ENCODE measurements at places on chromosomes 12 and 14.
A peak's percentile ranks its signal among the peaks of the same experiment; 100 is the strongest.

- no peak for DNase-seq
These were observed 55.8 kb downstream of the COX16 start for GRCh38 chr14:70303545-70304293.

DNA sequence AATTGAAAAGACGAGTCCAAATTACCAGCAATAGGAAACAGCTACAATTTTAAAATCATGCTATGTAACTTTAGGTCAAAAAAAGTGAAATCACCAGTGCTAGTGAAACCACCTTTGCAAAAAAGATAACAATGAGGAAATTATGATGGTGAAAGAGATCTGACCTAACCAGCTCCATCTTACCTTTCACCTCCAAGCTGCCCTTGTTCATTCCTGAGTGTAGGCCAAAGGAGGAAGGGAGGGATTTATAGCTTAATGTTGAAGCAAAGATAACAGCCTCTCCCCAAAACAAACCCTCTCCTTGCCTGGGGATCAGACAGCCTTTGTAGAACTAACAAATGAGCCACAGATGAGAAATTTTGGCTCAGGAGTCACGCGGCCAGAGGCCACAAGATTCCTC lies 83.2 kb upstream of the EIF5 start:
- no peak for DNase-seq

GRCh38 chr14:91078095-91078737 lies 17.8 kb upstream of the RPS6KA5 start:
- peak; percentile 52 for DNase-seq

GRCh38 chr14:90491221-90491885 lies 94.5 kb downstream of the CALM1 start:
- no peak for DNase-seq

GRCh38 chr12:131789638-131790037 lies 38.6 kb upstream of the MMP17 start:
- no peak for DNase-seq

DNA sequence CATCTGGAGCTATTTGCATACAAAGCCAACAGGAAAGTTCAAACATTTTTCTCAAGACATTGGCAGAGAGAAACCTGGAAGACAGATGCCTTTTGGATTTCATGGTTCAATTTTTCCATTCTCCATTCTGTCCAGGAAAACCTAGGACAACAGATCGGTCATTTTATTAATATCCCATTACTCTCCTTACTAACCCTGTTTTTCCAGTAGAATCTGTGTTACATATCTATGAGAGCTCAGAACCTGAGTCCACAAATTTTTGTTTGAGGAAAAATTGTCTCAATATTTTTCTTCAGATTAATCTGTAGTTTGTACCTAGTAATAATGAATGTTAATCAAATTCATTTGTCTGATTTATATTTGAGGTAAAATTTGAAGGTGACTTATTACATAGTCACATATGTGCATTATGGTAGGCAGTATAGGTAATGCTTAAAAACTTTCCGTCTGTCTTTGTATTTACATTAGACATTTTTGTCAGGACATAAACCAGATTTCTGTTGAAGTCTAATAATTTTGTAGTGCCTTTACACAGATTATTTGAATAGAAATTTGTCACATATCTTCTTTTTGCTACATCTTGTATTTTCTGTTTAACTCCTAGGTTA lies 75.3 kb downstream of the CCDC91 start:
- DNase-seq, result no peak

GRCh38 chr12:32155041-32155440 lies 48.4 kb downstream of the BICD1 start:
- no peak for DNase-seq

GRCh38 chr14:74638066-74638465 lies 26.0 kb upstream of the LTBP2 start:
- no peak for DNase-seq

DNA sequence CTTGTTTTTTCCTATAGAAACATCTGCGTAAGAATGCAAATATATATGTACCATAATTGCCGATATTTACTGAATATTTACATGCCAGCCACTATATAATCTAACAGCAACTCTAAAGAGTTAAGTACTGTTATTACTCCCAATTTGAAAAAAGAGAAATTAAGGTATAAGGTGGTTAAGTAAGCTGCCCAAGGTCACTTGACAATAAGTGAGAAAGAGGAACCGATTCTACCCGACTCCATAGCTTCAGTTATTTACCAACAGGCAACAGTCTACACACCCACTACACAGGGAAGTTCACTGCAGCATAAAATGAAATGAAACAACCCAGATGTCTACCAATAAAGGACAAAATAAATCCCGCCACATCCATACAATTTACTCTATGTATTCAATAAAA lies 1.1 kb downstream of the MIS18BP1 start:
- DNase-seq, result no peak

GRCh38 chr14:99029145-99029915 lies 242.7 kb downstream of the BCL11B start:
- no peak for DNase-seq

DNA sequence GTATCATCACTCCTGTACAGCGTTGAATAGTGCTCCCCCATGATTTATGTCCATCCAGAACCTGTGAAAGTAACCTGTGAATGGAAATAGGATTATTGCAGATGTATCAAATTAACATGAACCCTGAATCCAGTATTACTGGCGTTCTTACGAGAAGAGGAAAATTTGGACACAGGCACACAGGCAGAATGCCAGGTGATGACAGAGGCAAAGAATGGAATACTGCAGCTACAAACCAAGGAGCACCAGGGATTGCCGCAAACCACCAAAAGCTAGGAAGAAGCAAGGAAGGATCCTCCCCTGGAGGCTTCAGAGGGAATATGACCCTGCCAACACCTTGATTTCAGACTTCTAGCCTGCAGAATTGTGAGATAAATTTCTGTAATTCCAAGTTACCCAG lies 113.5 kb upstream of the EGLN3 start:
- no peak for DNase-seq

GRCh38 chr12:3091382-3092241 lies 14.4 kb downstream of the TSPAN9 start:
- DNase-seq, result no peak

DNA sequence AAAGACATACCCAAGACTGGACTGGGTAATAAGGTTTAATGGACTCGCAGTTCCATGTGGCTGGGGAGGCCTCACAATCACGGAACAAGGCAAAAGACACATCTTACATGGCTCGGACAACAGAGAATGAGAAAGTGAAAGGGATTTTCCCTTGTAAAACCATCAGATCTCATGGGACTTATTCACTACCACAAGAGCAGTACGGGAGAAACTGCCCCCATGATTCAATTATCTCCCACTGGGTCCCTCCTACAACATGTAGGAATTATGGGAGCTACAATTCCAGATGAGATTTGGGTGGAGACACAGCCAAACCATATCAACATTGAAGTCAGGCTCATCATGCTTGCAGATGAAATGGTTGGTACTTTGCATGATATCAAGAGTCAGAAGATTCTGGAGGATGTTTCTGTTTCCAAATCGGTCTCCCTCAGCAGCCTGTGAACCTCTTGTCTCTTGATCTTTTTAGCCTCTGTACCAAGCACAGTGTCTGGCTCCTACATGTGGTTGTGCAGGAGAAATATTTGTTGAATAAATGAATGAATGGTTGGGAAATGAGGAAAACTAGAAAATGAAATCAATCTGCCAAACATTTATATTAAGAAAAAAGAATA lies 98.6 kb downstream of the VRK1 start:
- no peak for DNase-seq

DNA sequence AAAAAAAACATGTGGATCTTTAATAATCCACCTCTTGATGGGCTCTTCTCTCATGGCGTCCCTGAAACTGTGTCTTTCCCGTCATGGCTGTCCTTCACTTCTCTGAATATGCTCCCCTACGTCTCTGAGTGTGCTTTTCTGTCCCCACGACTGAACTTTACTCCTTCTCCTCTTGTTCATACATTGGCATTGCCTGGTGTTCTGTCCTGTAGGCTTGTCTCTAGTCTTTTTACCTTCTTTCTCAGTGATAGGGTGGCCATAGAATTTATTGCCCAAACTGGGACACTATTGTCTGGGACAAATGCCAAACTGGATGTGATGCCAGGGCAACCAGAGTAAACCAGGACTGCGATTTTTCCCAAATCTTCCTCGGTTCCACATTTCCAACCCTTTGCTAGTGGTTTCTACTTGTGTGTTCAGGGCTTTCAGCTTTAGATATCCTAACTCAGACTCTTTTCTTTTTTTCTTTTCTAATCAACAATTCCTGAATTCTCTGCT lies 202.2 kb downstream of the ATP23 start:
- DNase-seq, result no peak

GRCh38 chr12:115973968-115974724 lies 303.3 kb downstream of the MED13L start:
- no peak for DNase-seq

GRCh38 chr14:99191395-99192027 lies 80.5 kb downstream of the BCL11B start:
- peak; percentile 62 for DNase-seq

DNA sequence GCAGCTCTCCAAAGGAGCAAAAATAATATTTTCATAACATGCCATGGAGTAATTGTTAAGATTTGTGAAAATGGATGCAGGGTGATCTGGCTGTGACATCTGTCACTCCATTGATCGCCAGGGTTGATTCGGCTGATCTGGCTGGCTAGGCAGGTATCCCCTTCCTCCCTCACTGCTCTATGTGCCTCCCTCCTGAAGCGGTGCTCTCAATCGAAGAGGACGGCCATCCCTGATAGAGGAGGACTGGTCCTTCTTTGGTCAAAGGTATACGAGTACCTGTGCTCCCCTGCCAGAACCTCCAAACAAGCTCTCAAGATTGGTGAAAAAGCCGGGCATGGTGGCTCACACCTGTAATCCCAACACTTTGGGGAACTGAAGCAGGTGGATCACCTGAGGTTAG lies 47.9 kb downstream of the VCPKMT start:
- DNase-seq, result no peak

- DNase-seq, result no peak
These were observed 96.6 kb downstream of the SCN8A start for GRCh38 chr12:51687614-51688013.

- no peak for DNase-seq
These were observed 153.9 kb downstream of the PIK3C2G start for GRCh38 chr12:18415227-18415626.

- DNase-seq, result no peak
These were observed 181.2 kb downstream of the PELI2 start for GRCh38 chr14:56299306-56299984.

- no peak for DNase-seq
These were observed 169.5 kb upstream of the RTL1 start for GRCh38 chr14:101072945-101073597.

DNA sequence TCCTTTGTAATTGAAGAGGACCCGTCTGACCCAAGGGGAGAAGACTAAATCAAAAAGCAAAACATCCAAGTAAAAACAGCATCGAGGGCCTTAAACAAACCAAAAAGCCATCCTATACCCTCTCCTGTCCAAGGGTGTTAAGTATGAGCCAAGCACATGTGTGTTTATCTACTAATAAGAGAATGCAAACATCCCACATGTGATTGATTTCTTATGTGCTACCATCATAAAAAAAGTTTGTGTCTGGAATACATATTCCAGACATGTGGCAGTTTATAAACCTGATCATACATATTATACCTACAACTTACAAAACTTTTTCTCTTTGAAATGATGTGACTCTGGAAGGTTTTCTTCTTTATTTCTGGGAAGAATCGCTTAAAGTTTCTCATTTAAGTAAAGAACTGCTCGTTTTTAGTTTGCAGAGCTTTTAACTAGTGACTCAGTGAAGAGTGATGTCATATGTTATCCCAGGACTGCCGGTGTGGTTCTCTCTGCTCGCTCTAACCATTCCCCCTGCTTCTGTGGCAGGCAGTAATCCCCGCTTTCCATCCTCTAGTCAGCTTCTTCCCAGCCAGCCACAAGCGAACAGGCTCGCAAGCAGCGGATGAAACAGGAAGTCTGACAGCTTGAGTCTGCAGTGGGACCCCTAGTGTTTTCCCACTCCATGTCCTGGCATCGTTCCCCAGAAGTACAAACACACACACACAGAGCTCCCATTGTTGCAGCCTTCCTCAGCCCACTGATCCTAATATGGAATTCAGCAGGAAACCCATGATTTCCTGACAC lies 431 bp upstream of the RHOJ start:
- no peak for DNase-seq

DNA sequence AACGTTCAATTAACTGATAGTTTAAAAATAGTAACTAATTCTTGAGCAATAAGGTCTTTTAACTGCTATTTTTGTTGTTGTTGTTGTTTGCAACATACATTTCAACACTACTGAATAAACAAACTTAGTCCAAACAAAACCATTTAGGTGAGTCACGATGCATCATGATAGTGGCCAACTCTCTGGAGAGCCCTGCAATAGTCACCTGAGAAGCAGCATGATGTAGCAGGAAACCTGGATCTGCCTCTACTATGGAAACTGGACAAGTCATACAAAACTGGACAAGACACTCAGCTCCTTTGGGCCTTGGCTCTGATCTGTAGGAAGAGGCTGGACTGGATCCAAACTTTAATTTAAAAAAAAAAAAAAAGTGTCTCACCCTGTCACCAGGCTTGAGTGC lies 117.3 kb downstream of the MED13L start:
- no peak for DNase-seq

- DNase-seq, result no peak
These were observed 33.6 kb downstream of the CCDC91 start for GRCh38 chr12:28223858-28224257.

GRCh38 chr12:68958322-68958721 lies 25.4 kb upstream of the CPM start:
- no peak for DNase-seq

DNA sequence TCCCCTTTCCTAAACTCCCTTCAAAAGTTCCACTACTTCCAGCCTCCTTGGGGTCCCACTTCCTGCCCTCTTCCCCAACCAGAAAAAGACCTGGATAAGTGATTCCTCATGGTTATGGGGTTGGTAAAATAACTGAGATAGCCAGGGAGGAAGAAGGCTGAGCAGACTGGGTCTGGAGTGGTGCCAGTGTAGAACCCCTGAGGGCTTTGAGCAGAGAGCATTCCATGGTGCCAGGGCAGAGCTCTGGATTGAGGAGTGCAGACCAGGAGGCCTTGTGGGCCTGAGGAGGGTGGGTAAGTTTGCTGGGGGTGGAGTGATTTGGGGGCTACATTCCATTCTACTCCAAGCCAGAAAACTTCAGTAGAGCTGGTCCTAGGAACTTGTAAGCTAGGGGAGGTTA lies 9.5 kb upstream of the CISTR start:
- DNase-seq, result no peak

- DNase-seq, result no peak
These were observed 32.1 kb upstream of the GSG1 start for GRCh38 chr12:13135371-13136178.

DNA sequence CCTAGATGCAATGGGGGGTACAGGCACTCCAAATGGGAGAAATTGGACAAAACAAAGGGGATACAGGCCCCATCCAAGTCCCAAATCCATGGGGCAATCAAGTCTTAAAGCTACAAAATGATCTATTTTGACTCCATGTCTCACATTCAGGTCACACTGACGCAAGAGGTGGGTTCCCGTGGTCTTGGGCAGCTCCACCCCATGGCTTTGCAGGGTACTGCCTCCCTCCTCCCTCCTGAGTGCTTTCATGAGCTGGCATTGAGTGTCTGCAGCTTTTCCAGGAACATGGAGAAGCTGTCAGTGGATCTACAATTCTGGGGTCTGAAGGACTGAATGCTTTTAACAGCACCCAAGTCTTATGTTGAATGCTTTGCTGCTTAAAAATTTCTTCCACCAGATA lies 274.5 kb upstream of the LRIG3 start:
- no peak for DNase-seq

- no peak for DNase-seq
These were observed 83.4 kb downstream of the PDE3A start for GRCh38 chr12:20451761-20452160.

Measured in CD4-positive, alpha-beta T cell treated with Interleukin-17A for 4 hours (primary cell).